T-helper 2 cell (primary cell): ENCODE measurements at places on chromosomes 7 and 10.

GRCh38 chr7:33710608-33711007 lies 194.7 kb upstream of the BMPER start:
- DNase-seq: no peak

GRCh38 chr10:106815427-106816043 lies 349.0 kb downstream of the SORCS1 start:
- no peak for DNase-seq

DNA sequence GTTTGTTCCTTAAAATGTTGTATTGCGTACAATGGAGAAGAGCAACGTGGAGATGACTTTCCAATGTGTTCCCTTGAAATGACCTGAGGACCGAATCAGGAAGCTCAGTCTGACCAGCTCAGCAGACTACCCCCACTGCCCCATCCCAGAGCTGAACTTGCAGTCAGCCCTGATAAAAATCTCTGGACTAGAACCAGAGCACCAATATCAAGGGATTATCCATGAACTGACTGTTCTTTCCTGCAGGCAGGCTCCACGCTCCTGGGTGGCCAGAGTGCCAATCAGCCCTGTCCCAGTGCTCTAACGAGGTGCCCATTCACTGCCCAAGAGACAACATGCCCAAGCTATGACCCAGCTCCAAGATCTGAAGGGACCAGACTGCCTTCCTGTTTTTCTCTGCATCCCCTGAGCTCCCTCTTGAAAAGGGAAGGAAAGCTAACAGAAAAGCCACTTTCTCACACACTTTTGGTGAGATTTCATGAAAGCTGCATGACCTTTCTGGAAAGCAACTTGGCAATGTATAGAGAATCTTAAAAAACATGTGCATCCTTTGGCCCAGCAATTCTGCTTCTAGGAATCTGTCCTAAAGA lies 130.2 kb downstream of the KCNMA1 start:
- DNase-seq: no peak

DNA sequence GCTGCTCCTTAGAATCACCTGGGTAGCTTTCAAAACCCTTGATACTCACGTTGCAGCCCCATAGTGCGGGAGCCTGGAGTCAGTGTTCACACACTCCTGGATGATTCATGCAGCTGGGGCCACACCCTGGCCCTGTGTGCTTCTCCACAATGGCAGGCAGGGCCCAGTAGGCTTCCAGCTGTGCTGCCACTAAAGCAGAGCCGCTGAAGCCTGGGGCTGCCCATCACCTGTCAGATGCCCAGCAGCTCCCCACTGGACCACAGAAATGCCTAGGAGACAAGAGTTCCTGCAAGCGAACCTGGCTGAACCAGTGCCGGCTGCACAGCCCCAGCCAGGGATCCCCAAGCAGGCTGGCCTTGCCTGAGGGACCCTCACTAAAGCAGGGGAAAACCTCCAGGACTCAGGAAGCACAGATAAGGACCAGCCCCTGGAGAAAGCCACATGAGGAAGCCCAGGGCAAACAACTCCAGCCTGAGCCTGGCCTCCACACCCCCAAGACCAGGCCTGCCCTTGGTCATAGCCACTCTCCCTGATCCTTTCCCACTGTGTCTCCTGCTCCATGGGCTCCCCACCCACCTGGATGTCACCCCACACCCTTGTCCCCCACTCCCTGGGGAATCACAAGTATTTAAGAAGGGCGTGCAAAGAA lies 111.9 kb downstream of the GRID1 start:
- no peak for DNase-seq

DNA sequence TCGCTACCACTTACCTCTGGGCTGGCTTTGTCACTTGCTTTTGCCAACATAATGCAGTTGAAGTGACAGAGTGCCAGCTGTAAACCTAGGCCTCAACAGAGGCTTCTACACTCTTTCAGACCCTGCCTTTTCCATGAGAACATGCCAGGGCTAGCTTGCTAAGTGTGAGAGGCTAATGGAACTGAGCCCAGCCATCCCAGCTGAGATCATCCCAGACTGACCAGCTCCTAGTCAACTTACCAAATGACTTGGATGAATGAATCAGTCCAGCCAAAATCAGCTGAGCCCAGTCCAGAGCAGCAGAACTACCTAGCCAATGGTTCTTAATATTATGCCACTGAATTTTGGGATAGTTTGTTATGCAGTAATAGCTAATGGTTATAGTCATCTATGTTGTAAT lies 34.7 kb upstream of the MKLN1 start:
- no peak for DNase-seq

DNA sequence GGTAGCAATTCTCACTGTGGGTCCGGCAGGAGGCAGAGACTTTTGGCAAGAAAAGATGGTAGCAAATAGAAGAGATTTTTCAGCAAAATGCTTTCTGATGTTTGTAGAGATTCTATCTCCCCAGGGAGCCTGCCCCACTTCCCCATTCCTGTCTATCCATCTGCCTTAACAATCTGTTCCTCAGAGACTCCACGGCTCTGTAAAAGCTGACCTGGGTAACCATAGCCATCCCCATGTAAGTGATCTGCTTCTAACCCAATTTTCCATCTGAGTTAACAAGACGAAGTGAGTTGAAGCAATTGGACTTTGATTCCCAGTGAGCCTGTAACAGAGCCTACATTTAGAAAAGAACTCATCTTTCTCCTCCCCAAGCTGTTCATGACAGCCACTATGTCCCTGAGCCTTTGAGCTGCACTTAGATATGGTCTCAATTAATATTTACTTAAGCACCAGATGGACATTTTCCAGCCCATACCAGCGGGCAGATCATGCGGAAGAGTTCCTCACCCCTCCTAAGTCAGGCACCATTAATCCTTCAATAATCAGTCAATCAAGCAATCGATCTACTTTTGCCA lies 896.1 kb downstream of the CCSER2 start:
- no peak for DNase-seq

DNA sequence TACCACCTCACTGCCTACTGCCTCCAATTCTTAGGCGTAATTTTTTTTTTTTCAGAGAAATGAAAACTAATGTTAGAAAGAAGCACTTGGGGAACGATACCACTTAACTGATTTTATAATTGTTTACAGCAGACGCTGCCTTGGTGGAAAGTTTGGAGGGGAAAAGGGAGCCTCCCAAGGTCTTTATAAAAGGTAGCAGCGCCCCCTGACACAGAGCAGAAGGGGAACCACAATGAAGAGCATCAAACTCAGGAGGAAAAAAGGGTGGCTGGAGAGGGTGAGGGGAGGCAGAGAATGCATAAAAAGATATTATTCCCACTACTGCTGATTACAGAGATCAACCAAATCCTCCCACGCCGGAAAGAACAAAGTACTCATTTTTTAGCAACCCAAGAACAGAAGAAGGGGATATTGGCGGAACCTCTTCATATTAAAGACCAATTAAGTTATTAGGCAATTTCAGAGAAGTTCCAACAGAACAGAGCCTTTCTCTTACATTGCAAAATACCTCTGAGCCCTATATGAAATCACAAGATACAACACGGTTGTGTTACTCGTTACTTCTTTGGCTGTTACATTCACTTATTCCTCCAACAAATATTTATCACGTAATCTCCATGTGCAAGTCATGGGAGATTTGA lies 135.8 kb downstream of the TEX36 start:
- DNase-seq: no peak

GRCh38 chr7:136070736-136071505 lies 93.8 kb upstream of the MTPN start:
- no peak for DNase-seq

GRCh38 chr7:44887293-44887692 lies 2.0 kb upstream of the PURB start:
- no peak for DNase-seq

- no peak for DNase-seq
Observed at GRCh38 chr7:94908323-94909178, 1.2 kb downstream of the PPP1R9A start.

DNA sequence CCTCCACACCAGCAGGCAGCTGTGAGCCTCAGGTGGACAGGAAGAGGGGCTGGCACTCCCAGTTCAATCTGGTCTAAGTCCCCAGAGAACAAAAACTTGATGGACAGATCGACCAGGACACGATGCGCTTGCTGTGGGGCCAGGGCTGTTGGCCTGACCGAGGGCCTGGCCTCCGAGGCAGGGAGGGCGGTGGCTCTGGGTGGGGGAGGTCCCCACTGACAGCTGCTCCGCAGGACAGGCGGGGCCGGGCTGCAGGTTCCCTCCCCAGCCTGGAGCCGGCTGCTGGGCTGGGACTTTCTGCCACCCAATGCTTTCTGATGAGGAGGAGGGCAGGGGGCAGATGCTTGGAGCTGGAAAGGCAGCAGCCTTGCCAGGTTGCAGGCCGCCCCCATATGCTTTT lies 37.4 kb upstream of the ADGRA1 start:
- DNase-seq: no peak

GRCh38 chr10:73588656-73589055 lies 2.5 kb downstream of the USP54 start:
- no peak for DNase-seq
